Left renal pelvis (tissue), 4 donors: ENCODE measurements at places on chromosomes 4 and X. TPM values are rescaled to one million over a fixed set of nuclear protein-coding genes. Genes with fewer than 3 reads are reported as not detected.

Gene RBBP7
- 231 TPM for polyA plus RNA-seq

DNA sequence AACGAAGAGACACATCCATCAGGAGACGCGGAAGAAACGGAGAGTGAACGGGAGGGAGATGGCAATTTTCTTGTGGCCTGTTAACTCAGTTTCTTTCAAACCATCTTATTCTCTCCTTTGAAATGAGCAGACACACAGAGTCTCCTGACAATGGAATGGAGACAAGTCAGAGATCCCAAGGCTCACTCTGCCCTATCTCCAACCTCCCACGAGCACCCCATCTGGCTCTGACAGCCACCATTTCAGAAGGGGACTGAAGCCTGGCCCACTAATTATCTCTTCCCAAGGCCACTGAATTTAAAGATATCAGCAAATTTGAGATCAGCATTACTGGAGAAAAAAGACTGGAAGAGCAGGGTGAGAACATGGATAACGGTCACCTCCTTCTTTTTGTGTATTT is 215.6 kb downstream of the DHX15 start:
- DNase-seq = no peak

Gene BCOR
- polyA plus RNA-seq = 54.0 TPM

GRCh38 chrX:96002431-96002830 is 682.2 kb upstream of the DIAPH2 start:
- no peak for DNase-seq

- DNase-seq = no peak
Observed at GRCh38 chr4:84051089-84051488, 448.0 kb downstream of the NKX6-1 start.
